ENCODE measurements at places on chromosomes 11 and 22.
A peak's percentile ranks its signal among the peaks of the same experiment; 100 is the strongest.

- DNase-seq, result no peak
These were observed 88.4 kb downstream of the SLC1A2 start for GRCh38 chr11:35330931-35331330.

DNA sequence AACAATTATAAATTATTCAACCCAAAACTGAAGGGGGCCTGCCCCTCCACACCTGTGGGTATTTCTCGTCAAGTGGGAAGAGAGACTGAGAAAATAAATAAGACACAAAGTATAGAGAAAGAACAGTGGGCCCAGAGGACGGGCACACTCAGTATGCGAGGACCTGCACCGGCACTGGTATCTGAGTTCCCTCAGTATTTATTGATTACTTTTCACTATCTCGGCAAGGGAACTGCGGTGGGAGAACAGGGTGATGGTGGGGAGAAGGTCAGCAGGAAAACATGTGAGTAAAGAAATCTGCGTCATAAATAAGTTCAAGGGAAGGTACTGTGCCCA, 3.2 kb downstream of the C11orf54 start:
- no peak for DNase-seq

DNA sequence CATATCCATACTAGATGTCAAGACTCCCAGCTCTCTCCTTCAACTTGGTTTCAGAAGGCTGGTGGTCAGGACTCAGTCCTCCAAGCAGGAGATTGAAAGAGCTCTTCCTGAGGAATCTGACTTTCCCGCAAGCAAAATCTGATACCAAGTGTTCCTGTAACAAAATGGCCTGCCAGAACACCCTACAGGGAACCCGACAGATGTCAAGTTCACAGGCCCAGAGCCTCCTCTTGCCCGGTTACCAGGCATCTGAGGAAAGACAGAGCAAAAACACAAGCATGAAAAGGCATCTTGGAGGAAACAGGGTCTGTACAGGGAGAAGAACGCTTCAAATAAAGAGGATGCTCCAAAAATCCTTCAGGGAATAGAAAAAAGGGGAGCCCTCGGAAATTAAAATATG, 8.7 kb upstream of the KCNJ5 start:
- DNase-seq, result no peak

DNA sequence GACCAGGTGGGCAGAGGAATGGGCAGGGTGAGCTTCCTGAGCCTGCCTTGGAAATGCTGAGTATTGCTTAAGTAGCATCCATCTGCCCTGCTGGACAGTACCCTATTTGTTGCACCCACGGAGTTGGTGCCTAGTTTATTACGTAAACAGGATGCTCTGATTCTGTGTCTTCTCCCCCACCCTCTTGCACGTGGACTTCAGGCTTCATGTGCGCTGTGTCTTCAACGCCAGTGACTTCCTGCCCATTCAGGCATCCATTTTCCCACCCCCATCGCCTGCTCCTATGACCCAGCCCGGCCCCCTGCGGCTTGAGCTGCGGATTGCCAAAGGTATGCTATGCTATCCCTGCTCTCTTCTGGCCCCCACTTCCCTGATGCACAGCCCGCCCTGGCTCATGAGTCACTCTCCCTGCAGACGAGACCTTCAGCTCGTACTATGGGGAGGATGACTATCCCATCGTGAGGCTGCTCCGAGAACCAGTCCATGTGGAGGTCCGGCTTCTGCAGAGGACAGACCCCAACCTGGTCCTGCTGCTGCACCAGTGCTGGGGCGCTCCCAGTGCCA, 5.7 kb downstream of the ZP1 start:
- DNase-seq, result peak; percentile 2

- no peak for DNase-seq
These were observed 107.8 kb upstream of the MTNR1B start for GRCh38 chr11:92861634-92862033.

DNA sequence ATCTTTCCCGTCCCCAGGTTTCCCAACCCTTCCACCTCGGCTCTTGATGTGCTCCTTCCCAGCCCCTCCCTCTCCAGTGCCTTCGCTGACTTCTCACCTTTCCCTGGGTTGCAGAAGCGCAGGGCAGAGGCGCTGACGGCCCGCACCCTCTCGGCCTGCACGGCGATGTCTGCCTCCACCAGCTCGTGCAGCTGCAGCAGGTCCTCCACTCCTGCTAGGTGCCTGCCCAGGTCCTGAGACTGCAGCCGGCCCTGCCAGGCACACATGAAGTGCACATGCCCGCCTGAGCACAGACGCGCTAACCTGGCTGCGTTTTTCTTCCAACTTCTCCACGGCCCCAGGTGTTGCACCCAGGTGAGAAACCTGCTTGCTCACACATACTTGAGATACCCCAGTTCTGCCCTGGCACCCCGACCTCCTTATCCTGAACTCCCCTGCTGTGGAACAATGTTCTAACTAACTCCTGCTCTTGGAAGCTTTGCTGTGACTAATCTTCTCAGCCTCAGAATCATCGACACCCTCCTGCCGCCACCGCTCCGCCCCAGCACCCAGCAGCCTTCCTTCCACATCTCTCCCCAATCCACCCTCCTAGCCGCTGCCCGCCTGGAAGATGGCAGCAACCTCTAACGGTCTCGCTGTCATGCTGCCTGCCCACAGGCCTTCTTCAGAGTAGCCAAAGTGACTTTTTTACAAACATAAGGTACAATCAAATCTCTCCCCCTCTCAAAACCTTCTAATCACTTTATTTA, 23.3 kb downstream of the SPTBN2 start:
- DNase-seq, result no peak

- no peak for DNase-seq
These were observed 15.8 kb upstream of the SYN3 start for GRCh38 chr22:33073989-33074418.

DNA sequence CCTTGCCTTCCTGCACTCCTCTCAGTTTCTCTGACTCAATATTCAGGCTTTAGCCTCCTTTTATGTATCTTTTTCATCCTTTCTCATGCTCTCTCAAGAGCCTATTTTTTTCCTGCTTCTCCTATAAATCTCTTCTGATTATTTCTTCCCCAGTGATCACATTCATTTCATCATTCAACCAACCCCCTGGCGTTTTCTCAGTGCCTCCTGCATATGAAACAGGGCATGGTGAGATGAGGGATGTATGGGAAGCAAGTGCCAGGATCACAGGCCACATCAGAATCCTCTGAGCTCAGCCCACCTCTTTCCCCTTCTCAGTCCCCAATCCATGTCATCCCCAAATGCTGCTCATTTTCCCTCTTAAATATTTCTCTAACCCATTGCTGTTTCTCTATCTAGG, 38.7 kb upstream of the NRIP3 start:
- no peak for DNase-seq

GRCh38 chr11:20207781-20208621, 47.7 kb upstream of the DBX1 start:
- no peak for DNase-seq

DNA sequence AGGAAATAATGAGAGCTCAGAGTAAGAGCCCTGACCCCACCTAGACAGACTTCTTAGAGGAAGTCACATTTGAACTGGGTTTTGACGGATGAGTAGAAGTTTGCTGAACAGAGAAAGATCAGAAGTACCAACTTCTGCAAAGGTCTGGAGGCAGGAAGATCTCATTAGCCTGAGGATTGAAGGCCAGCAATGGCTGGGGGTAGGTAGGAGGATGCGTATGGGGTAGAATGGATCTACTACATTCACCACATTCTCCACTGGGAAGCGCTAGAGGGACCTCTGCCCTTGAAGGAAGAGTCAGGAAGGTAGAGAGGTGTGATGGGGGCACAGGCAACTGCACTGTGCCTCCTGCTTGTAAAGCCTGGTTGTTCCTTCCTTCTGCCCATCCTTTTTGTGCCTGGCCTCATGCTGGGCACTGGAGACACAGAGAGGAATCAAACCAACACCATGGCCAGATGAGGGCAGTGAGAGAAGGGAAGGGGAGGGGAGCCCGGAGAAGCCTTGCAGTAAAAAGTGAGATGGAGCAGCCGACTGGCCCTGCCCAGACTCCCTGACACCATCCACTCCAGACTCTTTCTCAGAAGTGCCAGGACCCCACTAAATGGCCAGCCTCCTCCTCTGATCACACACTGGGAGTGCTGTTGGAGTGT, 4.9 kb downstream of the TPBGL start:
- DNase-seq, result no peak

- no peak for DNase-seq
These were observed 636 bp downstream of the PAMR1 start for GRCh38 chr11:35524780-35525179.

GRCh38 chr22:23457380-23457985, 122.6 kb downstream of the IGLL1 start:
- DNase-seq, result peak; percentile 43

GRCh38 chr22:39410264-39410663, 10.7 kb downstream of the TAB1 start:
- DNase-seq, result no peak

- DNase-seq, result no peak
These were observed 17.4 kb upstream of the NOX4 start for GRCh38 chr11:89508544-89508943.

GRCh38 chr11:17098038-17098437, 20.6 kb upstream of the RPS13 start:
- no peak for DNase-seq

GRCh38 chr22:19679522-19680101, 34.7 kb upstream of the SEPTIN5 start:
- no peak for DNase-seq

GRCh38 chr22:19287076-19287707, 4.3 kb downstream of the CLTCL1 start:
- DNase-seq, result peak; percentile 75

Measured in DMS153 (cell line).